ENCODE measurements at places on chromosomes 5 and 9. TPM values are rescaled to one million over a fixed set of nuclear protein-coding genes. Genes with fewer than 3 reads are reported as not detected.
A peak's percentile ranks its signal among the peaks of the same experiment; 100 is the strongest.

The DPM2 gene
- total RNA-seq, result 17.4 TPM

The ANKRD34B gene
- total RNA-seq, result not detected

The TMEFF1 gene
- total RNA-seq, result 0.13 TPM

GRCh38 chr9:130970855-130971254, 31.8 kb upstream of the FIBCD1 start:
- no peak for DNase-seq

DNA sequence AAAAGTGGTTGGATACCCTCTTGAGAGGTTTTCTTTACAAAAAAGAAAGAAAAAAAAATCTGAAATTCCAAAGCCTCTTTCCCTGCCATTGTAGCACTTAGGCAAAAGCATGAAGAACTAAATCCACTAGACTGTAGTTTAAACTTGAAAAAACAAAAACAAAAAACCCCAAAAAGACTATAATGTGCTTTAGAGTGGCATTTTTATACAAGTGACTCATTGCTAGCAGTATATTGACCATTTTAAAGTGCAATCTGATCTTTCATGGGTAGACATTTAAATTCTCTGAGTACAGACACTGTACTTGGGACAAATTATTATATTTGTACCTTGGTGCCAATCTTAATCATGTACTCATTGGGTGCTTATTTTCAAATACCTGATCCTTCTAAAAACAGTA, 50.8 kb downstream of the NDFIP1 start:
- no peak for DNase-seq

- no peak for DNase-seq
Observed at GRCh38 chr5:6395621-6396020, 17.3 kb upstream of the MED10 start.

GRCh38 chr5:348726-349125, 27.2 kb downstream of the AHRR start:
- DNase-seq, result no peak

- DNase-seq, result no peak
Observed at GRCh38 chr5:149517461-149518122, 33.6 kb downstream of the CSNK1A1 start.

DNA sequence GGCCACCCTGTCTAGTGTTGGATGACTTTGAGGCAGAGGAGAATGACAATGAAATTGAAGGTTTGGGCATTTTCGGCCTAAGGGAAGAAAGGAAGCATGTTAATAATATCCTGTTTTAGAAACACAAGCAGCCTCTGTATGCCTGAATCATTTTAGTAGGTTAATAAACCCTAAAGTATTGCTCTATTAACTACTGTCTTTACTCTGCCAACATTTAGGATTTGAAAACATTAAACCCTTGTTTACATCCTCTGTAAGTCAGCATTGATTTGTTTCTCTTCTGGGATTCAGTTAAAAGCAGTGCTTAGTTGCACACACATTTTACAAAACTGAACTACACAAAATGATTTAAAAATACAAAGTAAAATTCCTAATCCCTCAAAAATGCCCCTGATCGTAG, 358.9 kb downstream of the ARRDC3 start:
- DNase-seq, result no peak

- peak; percentile 19 for DNase-seq
Observed at GRCh38 chr5:149421834-149422233, 42.7 kb upstream of the IL17B start.

Measured in bronchial epithelial cell (primary cell).